ENCODE measurements at places on chromosomes 5 and 9.

GRCh38 chr9:129748249-129748648, 4.6 kb downstream of the PTGES start:
- DNase-seq = no peak

GRCh38 chr5:141637767-141638419, 1.1 kb downstream of the RELL2 start:
- DNase-seq = peak; percentile 92

DNA sequence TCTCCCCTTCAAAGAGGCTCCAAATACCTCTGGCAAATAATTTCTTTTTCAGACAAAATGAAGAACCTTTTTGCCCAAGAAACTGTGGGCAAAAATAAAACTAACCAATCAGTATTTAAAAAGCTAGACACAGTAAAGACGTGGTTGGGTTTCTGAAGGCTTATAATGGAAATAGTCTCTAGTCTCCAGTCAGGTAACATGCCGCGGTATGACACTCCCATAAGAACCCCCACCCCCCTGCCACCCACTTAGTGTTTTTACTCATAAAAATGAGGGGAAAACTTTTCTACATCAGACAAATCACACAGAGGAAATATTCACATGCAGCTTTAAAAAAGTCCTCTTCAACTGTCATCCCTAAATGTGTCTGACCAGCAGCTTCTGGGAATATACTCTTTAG, 105.3 kb downstream of the THBS4 start:
- no peak for DNase-seq

GRCh38 chr5:89233462-89233861, 350.5 kb upstream of the MEF2C start:
- no peak for DNase-seq

- no peak for DNase-seq
Measured at GRCh38 chr9:133554729-133555128, 20.2 kb downstream of the ADAMTSL2 start.

GRCh38 chr9:130639124-130639765, 25.1 kb upstream of the PRDM12 start:
- no peak for DNase-seq

DNA sequence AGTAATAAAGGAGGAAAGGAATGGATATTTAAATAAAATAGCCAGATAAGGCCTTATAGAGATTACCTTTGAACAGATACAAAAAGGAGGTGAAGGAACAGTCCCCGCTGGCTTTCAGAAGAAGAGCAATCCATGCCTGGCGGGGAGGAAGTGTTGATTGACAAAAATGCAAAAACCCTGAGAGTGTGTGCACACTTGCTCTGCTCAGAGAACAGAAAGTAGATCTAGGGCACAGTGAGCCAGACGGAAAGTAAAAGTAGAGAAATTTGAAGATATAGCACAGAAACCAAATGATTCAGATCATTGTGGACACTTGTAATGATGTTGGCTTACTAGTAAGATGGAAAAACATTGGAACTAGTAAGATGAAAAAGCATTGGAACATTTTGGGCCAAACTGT, 720.6 kb downstream of the PTPRD start:
- DNase-seq = no peak

DNA sequence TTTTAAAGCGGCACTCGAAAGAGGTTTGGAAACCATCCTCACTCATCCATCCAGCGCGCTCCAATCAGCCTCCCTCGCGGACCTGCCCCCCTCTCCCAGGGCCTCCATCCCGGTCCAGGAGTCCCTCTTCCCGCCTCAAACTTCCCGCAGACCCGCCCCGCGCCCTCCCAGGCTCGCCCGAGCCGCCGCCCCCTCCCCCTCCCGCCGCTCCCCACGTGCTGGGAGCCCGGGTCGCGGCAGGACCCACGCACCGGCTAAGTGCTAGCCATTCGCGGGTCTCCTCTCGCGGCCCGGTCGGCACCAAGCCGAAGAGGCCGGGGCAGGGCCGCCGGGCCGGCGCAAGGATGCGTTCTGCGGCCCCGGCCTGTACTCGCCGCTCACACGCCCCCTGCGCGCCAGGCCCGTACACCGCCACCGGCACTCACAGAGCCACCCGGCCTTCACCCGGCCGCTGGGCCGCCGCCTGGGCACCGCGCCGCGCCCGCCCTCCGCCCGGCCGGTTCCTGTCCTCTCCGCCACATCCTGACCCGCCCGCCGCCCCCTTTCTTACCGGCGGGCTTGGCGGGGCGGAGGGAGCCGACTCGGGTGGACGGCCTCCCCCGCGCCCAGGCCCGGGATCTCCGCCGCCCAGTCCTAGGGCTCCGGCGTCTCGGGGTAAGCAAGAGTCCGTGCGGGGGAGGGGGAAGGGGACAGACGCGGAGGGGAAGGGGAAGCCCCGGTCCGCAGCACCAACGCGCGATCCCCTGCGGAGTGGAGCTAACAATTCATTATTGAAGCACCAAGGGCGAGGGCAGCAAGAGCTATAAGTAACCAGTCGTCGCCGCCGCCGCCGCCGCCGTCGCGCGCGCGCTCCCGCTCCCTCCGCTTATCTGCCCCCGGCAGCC, 576 bp downstream of the CHD1 start:
- DNase-seq = peak; percentile 59

DNA sequence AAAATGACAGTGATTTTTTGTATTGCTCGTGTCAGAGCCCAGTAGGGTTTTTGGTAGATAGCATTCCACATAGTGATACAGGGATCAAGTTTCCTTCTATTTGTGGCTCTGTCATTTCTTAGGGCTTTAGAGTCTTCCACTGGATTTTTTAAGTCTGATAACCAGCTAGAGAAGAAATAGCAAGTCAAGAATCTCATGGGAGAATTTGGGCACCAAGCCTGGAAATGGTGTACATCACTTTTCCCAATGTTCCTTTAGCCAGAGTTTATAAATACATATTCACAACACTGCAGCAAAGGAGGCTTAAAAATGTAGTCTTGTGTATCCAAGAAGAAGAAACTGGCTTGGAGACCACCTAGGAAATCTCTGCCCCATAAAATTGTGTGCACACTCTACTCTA, 647.1 kb upstream of the KLF4 start:
- no peak for DNase-seq

- DNase-seq = no peak
Measured at GRCh38 chr9:16139774-16140173, 586.9 kb downstream of the CCDC171 start.

DNA sequence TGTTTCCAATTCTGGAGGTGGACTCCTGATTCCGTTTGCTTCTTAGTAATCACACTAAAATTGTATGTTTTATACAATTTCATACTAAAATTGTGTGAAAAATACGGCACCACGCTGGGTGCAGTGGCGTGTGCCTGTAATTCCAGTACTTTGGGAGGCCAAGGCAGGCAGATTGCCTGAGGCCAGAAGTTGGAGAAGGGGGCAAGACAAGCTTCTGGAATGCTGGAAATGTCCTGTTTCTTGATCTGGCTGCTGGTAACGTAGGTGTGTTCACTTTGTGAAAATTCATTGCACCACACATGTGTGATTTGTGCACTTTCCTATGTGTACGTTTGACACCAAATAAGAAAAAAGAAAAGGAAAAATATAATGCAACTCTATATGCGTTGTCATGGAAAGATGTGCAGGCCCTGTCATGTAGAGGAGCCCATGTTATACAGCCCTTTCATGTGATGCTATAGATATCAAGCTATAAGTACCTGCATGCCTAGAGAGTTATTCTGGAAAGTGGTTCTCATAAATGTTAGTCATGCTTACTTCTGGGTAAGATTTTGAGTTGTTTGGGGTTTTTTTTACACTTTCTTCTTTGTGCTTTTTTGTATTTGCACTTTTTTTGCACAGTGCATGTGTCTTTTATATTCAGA, 119.9 kb downstream of the TMEM174 start:
- DNase-seq = peak; percentile 62

DNA sequence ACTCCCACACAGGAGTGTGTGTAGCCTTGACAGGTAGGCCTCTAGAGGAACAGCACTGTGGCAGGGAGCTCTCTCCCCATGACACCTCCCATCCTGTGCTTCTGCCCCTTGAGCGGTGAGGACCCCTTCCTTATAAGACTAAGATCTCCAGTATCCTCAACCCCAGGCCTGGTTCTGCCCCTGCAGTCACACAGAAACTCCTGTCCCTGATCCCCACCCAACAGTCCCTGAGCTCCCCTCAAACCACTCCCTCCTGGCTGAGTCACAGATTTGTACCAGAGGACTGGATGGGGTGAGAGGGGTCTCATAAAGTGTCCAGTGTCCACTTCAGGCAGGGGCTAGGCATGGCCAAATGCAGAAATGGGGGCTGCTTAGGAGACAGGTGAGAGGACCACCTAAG, 47.8 kb upstream of the CDKN2AIPNL start:
- DNase-seq = no peak

DNA sequence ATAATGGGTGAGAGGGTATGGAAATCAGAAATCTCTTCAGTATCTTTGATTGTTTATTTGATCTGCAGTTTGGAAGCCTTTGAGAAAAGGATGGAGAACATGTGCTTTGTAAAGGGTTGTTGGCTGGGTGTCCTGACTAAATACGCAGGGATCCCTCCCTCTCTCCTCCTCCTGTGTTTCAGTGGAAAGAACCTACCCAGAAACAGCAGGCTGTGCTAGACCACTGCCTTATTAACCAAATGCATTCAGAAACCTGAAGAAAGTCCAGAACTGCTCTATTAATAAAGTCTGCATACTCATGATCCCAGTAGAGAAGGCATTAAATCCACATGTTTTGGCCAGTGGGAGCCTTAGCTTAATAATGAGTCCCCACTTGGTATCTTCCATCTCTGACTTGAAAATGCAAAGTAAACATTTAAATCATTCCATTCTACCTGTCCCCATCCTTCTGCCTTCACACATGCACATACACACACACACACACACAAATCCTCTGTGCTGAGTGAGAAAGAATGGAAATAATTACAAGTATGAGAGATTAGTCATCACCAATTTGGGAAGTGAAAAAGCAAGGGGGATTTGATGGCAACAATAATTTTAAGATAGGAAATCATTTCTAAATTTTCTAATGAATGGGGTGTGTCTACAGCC, 10.0 kb upstream of the LECT2 start:
- DNase-seq = no peak
